ENCODE measurements at places on chromosomes 11 and 22.

- DNase-seq: no peak
Observed at GRCh38 chr22:19402642-19403191, 28.8 kb downstream of the HIRA start.

- DNase-seq: no peak
Observed at GRCh38 chr11:93498641-93499040, 44.5 kb downstream of the SMCO4 start.

GRCh38 chr11:105100206-105100605 lies 39.4 kb downstream of the CARD18 start:
- no peak for DNase-seq

GRCh38 chr22:43006016-43006505 lies 8.9 kb downstream of the PACSIN2 start:
- no peak for DNase-seq

DNA sequence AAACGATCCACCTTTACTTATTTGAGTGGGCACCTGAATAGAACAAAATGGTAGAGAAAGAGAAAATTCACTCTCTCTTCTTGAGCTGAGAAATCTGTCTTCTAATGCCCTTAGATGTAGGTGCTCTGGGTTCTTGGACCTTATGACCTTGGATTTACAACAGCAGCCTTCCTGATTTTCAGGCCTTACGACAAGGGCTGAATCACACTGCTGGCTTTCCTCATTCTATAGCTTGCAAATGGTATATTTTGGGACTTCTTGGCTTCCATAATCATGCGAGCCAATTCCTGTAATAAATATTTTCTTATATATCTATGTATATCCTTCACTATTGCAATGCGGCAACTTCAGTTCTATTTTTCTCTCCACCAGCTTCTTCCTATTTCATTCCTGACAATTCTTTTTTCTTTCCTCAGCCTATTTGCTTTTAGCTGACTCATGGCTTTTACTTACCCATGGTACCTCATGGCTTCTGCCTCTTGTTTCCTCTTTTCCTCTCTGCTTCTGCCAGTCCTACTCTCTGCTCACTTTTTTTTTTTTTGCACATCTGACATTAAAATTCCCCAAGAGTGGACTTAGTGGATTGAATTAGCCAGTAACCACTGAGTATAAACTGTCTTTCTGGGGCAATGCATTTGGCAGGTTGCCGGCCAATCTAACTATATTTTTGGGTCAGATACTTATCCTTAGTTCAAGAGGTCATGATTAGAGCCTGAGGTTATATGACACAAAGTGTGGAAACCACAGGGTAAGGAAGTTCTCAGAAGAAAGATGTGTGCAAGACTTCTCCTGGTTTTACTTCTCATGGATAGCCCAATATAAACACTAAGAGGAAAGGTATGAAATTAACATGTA lies 359.5 kb downstream of the TMEM135 start:
- no peak for DNase-seq

GRCh38 chr11:117882311-117882905 lies 6.0 kb upstream of the FXYD6 start:
- no peak for DNase-seq

DNA sequence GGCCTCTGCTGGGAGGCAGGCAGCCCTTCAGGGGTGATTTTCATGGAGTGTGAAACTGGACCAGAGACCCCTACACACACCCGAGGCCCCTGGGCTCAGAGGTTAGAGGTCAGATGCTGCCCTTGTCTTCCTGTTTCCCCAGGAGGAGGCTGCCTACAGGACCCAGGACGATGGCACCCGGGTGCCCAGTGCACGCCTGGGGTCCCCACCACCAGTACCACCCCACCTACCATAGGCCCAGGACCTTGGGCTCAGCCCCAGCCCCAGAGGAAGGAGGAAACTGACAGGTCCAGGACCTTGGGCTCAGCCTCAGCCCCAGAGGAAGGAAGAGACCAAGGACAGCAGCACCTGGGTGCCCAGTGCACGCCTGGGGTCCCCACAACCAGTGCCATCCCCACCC lies 79.2 kb downstream of the BRD1 start:
- no peak for DNase-seq

DNA sequence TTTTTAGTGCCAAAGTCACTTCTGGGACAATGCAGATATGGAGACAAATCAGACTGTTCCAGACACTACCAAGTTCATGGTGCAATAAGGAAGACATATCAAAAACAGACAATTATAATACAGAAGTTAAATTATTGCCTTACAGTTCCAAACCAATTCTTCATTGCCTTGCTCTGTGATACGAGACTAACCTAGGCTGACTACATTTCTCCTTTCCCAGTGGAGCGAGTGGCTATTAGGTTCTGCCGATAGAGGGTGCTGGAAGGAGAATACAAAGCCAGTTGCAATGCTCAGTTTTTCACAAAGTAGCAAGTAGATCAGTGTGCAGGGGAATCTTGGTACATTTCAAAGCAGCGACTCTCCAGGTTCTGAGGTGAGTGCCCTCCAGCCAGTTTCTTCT lies 67.8 kb downstream of the FAM168A start:
- no peak for DNase-seq

- DNase-seq: no peak
Observed at GRCh38 chr11:131121426-131122333, 205.4 kb upstream of the SNX19 start.

DNA sequence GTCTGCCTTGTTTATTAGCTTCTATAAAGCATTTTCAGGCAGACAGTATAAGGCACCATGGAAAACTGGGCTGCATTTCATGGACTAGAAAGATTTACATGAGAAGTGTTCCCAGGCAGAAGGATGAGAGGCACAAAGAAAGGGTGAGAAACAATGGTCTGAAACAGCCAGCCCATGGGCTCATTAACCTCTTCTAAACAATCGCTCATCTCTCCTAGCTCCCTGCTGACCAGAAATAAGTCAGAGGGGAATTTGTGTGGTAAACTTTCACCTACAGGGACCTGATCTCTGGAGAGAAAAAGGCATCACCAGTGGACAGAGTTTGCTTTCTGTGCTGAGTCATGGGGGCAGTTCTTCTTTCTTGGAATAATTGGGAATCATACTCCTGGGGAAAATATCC lies 51.8 kb upstream of the KIRREL3 start:
- no peak for DNase-seq

DNA sequence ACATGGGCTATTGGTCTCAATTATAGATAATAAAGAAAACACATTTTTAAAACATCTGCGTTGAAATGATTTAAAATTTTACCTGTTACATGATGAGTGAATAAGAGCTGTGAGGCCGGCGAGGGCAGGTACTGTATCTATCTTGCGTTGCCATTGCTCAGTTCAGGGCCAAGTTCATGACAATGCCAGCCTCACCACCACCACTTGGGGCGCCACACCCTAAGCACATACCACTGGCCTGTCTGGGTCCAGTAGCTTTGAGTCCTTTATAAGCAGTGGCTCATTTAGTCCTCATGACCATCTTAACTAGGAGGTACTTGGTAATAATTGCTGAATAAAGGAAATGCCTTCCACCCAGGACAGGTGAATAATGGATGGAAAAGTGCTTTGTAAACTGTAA lies 14.5 kb upstream of the MB start:
- DNase-seq: no peak

DNA sequence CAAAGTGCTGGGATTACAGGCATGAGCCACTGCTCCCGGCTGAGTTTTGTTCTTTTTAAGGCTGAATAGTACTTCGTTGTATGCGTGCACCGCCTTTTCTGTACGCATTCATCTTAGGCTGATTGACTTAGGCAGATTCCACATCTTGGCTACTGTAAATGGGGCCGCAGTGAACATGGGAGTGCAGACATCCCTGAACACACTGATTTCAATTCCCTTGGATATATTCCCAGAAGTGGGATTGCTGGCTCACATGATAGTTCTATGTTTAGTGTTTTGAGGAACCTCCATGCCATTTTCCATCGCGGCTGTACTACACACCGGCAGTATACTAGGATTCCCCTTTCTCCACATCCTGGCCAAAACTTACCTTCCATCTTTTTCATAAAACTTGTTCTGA lies 10.4 kb upstream of the ZNF74 start:
- DNase-seq: no peak

- no peak for DNase-seq
Observed at GRCh38 chr11:124899383-124900145, 1.9 kb upstream of the ROBO4 start.

GRCh38 chr11:21634491-21634890 lies 558.4 kb upstream of the ANO5 start:
- no peak for DNase-seq

GRCh38 chr11:1831338-1832210 lies 3.2 kb upstream of the SYT8 start:
- no peak for DNase-seq

GRCh38 chr11:71282581-71283351 lies 30.4 kb upstream of the SHANK2 start:
- DNase-seq: no peak

GRCh38 chr22:29798801-29799200 lies 31.6 kb downstream of the UQCR10 start:
- DNase-seq: no peak

DNA sequence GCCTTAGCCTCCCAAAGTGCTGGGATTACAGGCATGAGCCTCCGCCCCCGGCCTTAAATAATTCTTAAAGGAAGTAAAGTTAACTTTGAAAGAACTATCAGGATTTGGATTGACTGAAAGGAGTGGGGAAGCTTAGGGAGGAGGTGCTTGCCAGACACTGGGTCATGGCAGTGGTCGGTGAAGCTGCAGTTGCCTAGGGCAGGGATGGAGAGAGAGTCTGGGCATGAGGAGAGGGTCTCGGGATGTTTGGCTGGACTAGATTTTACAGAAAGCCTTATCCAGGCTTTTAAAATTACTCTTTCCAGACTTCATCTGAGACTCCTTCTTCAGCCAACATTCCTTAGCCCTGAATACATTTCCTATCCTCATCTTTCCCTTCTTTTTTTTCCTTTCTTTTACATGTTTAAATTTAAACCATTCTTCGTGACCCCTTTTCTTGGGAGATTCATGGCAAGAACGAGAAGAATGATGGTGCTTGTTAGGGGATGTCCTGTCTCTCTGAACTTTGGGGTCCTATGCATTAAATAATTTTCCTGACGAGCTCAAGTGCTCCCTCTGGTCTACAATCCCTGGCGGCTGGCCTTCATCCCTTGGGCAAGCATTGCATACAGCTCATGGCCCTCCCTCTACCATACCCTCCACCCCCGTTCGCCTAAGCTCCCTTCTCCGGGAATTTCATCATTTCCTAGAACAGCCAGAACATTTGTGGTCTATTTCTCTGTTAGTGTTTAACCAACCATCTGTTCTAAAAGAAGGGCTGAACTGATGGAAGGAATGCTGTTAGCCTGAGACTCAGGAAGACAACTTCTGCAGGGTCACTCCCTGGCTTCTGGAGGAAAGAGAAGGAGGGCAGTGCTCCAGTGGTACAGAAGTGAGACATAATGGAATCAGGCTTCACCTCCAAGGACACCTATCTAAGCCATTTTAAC lies at the start of gene NNMT:
Gene NNMT (plus strand): TSS at position 724 of the 929 bp plus-strand sequence. CDS start 158 bp downstream, at position 882.
- DNase-seq: peak; percentile 98

- no peak for DNase-seq
Observed at GRCh38 chr11:68658097-68658496, 26.2 kb upstream of the GAL start.

- DNase-seq: no peak
Observed at GRCh38 chr11:73520353-73521061, 77.4 kb downstream of the FAM168A start.

- DNase-seq: no peak
Observed at GRCh38 chr22:31085493-31085824, 4.3 kb downstream of the SMTN start.

- no peak for DNase-seq
Observed at GRCh38 chr22:26552466-26552865, 37.5 kb downstream of the TPST2 start.

DNA sequence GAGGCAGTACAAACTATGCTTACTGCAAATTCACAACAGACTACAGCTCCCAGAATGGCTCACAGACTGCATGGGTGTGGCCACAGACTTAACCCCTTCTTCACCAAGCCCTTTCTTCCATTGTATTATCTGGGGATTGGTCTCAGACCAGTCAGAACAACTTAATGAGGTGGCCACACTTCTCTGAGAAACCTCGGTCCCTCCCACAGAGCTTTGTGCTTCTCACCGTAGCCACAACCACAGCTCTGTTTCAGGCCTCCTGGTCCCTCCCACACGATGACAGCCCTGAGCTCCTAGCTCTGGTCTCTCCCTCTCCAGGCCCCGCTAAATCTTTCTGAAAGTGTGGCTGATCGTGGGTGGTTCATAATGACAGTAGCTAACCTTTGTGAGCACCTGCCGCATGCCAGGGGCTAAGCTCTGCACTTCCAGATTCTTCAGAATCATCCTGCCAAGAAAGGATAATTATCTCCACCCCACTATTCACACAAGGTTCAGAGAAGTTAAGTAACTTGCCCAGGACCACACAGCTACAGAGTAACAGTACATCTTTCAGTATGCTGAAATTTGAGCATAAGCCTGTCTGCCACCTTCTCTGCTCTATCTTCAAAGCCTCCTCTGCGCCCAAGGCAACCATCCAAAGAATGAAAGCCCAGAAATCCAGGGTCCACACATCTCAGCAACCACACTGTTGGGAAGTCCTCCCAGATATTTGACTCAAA lies 5.4 kb downstream of the PDE2A start:
- DNase-seq: no peak

GRCh38 chr11:30478923-30479322 lies 107.2 kb downstream of the MPPED2 start:
- no peak for DNase-seq

GRCh38 chr11:22656130-22656529 lies 10.3 kb upstream of the GAS2 start:
- no peak for DNase-seq

GRCh38 chr11:34977089-34977912 lies 60.9 kb downstream of the PDHX start:
- peak; percentile 37 for DNase-seq

DNA sequence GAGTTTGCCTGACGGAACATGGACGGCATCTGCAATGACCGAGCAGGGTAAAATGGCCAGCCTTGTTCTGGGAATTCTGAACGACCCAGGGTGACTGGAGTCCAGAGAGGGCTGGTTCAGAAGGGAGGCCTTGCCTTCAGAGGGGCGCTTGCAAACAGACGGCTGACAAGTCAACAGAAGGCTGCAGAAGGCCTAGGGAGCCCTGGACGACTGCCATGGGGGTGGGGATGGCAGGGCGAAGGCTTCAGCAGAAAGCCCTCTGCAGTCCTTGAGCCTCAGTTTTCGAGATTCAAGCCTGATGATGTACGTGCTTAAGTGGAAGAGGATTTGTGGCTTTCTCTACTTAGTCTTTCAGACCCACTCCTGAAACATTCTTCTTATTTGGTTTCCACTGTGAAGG lies 117.1 kb upstream of the TBCEL start:
- DNase-seq: no peak

- no peak for DNase-seq
Observed at GRCh38 chr11:119298726-119299125, 18.2 kb downstream of the MCAM start.

GRCh38 chr22:44711690-44712555 lies 9.9 kb downstream of the PRR5 start:
- DNase-seq: no peak

- DNase-seq: peak; percentile 7
Observed at GRCh38 chr11:119832202-119832935, 103.4 kb upstream of the NECTIN1 start.
